ENCODE measurements at places on chromosomes 4 and X.

DNA sequence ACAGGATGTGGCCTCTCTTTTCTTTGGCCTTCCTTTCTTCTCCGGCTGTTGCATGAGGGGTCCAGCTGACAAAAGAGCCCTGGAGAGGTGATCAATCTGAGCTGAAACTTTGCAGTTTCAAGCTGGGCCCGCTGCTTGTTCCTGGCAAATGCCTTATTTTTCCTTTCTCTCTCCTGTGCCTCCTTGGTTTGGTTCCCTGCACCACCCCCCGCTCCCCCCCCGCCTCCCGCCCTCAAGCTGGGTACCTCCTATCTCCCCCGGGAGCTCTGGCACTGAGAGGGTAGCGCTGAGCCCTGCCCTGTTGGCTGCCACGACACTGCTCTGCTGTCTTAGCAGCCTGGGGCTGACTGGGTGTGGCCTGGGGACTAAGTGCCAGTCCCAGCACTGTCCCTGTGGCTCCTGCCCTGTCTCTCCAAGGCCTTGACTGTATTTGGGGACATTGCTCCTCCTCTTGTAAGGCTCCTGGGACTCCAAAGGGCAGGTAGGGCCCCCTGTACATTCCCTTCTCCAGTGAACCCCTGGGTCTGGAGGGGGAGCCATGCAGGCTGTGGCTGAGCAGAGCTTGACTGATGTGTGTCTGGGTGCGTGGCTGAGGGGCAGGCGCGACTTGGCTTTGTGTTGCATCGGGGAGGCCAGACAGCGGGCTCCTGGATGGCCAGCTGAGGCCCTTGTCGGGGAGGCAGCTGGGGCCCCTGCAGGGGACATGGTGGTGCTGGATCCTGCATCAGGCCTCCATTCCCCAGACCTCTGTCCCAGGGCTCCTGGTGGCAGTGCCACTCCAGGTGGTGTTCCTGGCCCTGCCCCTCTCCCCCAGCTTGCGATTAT lies 1.1 kb downstream of the PLXNA3 start:
- H3K36me3 ChIP-seq: no peaks in the 10 kb centered on the region
- H3K4me3 ChIP-seq: peak overlapping the region; percentile 66
- H3K27ac ChIP-seq: no peak overlapping the region
- H3K27me3 ChIP-seq: no peaks in the 10 kb centered on the region
- no peak for DNase-seq
- peaks cover 2% of the 10 kb centered on the region for H3K4me1 ChIP-seq

GRCh38 chr4:95517576-95518345 lies 31.0 kb downstream of the UNC5C start:
- no peaks in the 10 kb centered on the region for H3K36me3 ChIP-seq
- no peak overlapping the region for H3K27ac ChIP-seq
- DNase-seq: no peak
- no peaks in the 10 kb centered on the region for H3K27me3 ChIP-seq
- H3K4me3 ChIP-seq: no peak overlapping the region

GRCh38 chr4:33724685-33725084 lies 2519.6 kb downstream of the ARAP2 start:
- no peak overlapping the region for H3K4me3 ChIP-seq
- no peaks in the 10 kb centered on the region for H3K36me3 ChIP-seq
- no peaks in the 10 kb centered on the region for H3K27me3 ChIP-seq
- H3K4me1 ChIP-seq: no peaks in the 10 kb centered on the region
- H3K27ac ChIP-seq: no peak overlapping the region

DNA sequence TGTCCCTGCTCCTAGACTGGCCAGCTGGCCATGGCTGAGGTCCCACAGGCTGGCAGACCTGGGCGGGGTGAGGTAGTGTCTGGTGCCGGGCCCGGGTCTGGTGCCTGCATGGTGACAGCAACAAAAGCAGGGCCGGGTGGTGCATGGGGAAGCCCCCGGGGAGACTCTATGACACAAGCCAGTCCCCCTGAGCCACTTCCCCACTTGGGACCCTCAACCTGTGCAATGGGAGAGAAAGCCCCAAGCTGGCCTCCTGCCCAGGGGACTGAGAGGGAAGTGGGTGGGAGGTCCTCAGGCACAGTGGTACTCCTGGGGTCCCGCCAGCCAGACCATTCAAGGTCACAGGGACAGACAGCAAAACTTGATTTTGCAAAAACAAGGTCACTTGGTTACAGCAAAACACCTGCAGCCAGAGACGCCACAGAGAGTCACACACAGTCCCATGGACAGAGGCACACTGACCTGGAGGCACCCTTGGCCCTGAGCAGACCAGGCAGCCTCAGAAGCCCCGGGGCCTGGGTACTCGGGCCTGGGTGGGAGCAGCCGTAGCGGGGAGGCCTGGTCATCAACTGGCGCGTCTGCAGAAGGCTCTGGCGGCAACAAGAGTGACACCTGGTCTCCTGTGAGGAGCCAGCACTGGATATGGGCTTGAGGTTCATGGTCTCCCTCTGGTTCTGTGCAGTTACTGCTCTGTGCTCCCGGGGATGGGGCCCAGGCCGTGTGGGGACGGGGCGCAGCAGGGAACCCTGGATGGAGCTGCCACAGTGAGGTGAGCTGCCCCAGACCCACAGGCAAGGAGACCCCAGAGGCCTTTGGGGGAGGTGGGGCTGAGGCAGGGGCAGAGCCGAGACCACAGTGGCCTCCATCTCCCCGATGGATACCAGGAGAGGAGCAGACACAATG lies 60.6 kb downstream of the HTRA3 start:
- H3K36me3 ChIP-seq: no peaks in the 10 kb centered on the region
- H3K4me1 ChIP-seq: no peaks in the 10 kb centered on the region
- H3K27me3 ChIP-seq: no peaks in the 10 kb centered on the region
- no peak for DNase-seq
- no peak overlapping the region for H3K4me3 ChIP-seq

- H3K27ac ChIP-seq: no peak within 1 kb of the TSS
- peaks cover 4% of the 10 kb centered on the region for H3K27me3 ChIP-seq
- DNase-seq: peak; percentile 68
- no peaks in the 10 kb centered on the region for H3K36me3 ChIP-seq
- peaks cover 5% of the 10 kb centered on the region for H3K4me1 ChIP-seq
These were observed at the start of gene SPINK2 for GRCh38 chr4:56821381-56822243. SPINK2 (minus strand) TSS chr4:56821701; CDS start chr4:56821662, 39 bp downstream.

GRCh38 chrX:15564981-15565579 lies 35.7 kb downstream of the ACE2 start:
- H3K36me3 ChIP-seq: no peaks in the 10 kb centered on the region
- DNase-seq: no peak
- H3K27me3 ChIP-seq: no peaks in the 10 kb centered on the region
- no peak overlapping the region for H3K27ac ChIP-seq
- no peaks in the 10 kb centered on the region for H3K4me1 ChIP-seq
- no peak overlapping the region for H3K4me3 ChIP-seq

- no peak overlapping the region for H3K4me3 ChIP-seq
- H3K27me3 ChIP-seq: no peaks in the 10 kb centered on the region
- H3K36me3 ChIP-seq: no peaks in the 10 kb centered on the region
- no peak for DNase-seq
- H3K27ac ChIP-seq: no peak overlapping the region
These were observed 49.2 kb downstream of the MOSPD2 start for GRCh38 chrX:14922437-14922836.

DNA sequence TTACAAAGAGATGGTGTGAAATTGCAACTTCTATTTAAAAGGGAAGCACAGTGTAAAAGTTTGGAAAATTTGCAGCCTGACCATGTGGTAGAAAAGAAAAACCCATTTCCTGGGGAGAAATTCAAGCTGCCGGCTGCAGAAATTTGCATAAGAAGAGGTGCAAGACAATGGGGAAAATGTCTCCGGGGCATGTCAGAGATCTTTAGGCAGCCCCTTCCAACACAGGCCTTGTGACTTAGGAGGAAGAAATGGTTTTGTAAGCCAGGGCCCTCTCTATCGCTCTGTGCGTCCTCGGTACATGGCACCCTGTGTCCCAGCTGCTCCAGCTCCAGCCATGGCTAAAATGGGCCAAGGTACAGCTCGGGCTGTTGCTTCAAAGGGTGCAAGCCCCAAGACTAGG lies 40.4 kb downstream of the CCDC158 start:
- no peaks in the 10 kb centered on the region for H3K27me3 ChIP-seq
- no peak for DNase-seq
- no peak overlapping the region for H3K27ac ChIP-seq

GRCh38 chr4:123305736-123306135 lies 90.9 kb upstream of the SPRY1 start:
- H3K4me1 ChIP-seq: peaks cover 33% of the 10 kb centered on the region
- peak overlapping the region; percentile 92 for H3K27ac ChIP-seq
- no peak overlapping the region for H3K4me3 ChIP-seq
- H3K27me3 ChIP-seq: no peaks in the 10 kb centered on the region
- no peak for DNase-seq

- H3K4me1 ChIP-seq: no peaks in the 10 kb centered on the region
- H3K27ac ChIP-seq: no peak overlapping the region
These were observed 1.0 kb upstream of the SFRP2 start for GRCh38 chr4:153789741-153790499.

DNA sequence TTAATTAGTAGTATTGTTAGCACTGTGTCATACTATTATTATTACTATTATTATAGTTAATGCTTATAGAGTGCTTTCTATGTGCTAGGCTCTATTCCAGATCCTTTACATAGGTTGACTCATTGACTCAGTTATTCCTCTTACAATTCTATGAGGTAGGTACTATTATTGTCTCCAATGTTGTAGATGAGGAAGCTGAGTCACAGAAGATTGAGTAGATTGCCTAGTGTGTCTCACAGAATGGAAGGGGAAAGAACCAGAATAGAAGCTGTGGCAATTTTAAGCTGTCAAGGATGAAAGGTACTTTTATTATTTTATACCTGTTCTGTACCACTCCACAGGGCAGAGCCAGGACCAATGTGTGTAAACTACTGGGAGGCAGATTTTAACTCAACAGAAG lies 1.9 kb upstream of the TCEAL1 start:
- no peak overlapping the region for H3K27ac ChIP-seq
- no peaks in the 10 kb centered on the region for H3K36me3 ChIP-seq
- no peak for DNase-seq
- H3K4me3 ChIP-seq: no peak overlapping the region

GRCh38 chr4:65007841-65008439 lies 598.7 kb upstream of the TECRL start:
- no peak overlapping the region for H3K27ac ChIP-seq
- H3K4me1 ChIP-seq: no peaks in the 10 kb centered on the region
- no peak for DNase-seq
- no peak overlapping the region for H3K4me3 ChIP-seq

DNA sequence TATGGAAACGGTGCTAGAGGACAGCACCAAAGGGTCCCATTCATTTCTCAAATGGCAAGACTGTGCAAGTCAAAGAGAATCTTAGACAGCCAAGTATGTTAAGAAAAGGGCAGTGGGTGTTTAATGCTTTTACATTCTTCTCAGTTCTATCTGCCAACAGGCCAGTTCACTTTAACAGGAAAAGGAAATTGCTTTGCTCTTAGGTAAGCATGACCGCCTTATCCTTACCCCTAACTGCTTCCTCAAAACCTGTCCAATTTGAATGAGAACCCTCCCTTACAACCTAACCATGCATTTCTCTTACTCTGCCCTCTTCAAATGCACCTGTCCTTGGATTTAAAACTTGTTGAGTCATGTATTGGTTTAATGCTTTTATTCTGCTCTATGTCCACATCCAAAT lies 44.5 kb upstream of the BLTP1 start:
- H3K27ac ChIP-seq: no peak overlapping the region
- H3K27me3 ChIP-seq: no peaks in the 10 kb centered on the region
- H3K4me3 ChIP-seq: no peak overlapping the region

All from thymus (tissue), 14 donors.